ENCODE measurements at places on chromosomes 1 and 21.

DNA sequence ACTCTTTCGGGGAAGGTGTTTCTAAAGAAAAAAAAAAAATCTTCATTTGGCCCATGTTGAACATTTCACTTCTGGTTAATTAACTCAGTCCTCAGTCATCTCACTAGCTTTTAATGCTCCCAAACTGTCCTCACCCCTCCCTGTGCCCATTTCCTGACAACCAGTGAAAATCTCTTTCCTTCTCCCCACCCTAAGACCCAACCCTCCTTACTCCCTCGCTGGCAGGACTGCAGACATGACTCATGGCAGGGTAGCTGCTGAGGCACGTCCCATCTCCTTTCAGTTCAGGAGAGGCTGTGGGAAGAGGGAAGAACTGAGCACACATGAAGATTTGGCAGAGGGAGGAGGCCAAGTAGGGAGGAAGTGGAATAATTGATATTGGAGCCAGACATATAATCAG is 12.6 kb downstream of the PKP1 start:
- no peak for DNase-seq

DNA sequence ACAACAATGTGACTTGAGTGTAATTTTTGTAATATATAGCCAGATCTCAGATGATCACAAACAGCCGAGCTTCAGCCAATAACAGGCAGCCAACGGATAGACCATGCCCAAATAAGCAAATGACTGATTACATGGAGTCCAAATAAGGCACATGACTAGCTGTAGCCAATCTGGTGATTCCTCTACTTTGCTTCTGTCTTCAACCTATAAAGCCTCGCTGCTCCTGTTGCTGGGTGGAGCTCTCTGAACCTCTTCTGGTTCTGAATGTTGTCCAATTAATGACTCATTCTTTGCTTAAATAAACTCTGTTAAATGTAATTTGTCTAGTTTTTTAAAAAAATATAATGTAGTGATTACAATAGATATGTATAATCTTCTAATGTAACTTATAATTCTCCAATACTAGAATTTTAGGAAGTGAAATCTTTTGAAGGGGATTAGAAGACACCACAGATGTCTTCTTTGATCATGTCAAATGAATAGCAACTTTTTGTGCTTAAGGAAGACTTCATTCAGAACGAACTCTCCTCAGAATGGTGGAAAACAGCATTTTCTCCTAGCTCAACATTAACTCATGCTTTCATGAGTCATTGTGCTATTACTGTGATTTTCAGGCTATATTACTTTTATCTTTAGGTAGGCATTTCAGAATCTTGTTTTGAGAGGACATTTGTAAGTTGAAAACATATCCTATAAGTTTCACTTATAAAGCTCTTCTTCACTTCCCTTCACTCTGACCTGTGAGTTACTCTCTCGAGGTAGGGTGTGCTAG is 857.8 kb upstream of the B3GALT2 start:
- no peak for DNase-seq

GRCh38 chr1:227315629-227316346 is 2.5 kb downstream of the CDC42BPA start:
- no peak for DNase-seq

DNA sequence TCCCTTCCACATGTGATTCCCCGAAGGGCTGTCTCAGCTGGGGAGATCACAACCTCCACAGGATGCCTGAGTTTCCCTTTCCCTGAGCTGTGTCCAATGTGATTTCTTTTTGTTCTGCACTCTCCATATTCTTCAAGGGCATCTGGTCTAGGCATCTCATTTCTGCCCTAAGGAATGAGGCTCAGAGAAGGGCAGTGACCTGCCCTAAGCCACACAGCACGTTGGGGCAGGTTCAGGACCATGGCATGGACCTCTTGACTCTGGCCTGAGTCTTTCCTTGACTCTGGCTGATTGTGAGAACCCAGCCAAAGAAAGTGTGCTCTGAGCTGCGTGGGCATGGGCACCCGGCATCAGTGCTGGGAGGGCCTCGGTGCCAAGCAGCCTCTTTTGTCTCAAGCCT is 590.3 kb downstream of the PTPRU start:
- DNase-seq = no peak

- no peak for DNase-seq
These were observed 1.1 kb downstream of the SERTAD4 start for GRCh38 chr1:210233495-210234328.

GRCh38 chr21:43911015-43911934 is 46.3 kb downstream of the AGPAT3 start:
- DNase-seq = no peak

DNA sequence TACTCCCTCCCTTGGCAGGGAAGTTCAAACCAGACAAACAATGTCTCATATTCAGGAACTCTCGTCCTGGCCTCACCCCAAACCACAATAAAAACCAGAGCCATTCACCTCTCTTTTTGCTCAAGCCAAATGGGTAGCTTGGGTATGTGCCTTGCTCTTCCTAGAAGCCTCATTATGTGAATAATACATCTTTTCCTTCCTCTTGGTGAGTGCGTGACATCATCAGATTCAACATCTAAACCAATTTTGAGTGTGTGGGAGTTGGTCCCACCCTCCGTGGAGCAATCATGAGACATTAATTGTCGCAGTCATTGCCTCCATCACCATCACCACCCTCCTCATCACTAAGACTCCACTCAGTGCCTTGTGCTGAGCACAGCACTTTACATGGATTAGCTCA is 482.9 kb downstream of the PTPRU start:
- DNase-seq = no peak

DNA sequence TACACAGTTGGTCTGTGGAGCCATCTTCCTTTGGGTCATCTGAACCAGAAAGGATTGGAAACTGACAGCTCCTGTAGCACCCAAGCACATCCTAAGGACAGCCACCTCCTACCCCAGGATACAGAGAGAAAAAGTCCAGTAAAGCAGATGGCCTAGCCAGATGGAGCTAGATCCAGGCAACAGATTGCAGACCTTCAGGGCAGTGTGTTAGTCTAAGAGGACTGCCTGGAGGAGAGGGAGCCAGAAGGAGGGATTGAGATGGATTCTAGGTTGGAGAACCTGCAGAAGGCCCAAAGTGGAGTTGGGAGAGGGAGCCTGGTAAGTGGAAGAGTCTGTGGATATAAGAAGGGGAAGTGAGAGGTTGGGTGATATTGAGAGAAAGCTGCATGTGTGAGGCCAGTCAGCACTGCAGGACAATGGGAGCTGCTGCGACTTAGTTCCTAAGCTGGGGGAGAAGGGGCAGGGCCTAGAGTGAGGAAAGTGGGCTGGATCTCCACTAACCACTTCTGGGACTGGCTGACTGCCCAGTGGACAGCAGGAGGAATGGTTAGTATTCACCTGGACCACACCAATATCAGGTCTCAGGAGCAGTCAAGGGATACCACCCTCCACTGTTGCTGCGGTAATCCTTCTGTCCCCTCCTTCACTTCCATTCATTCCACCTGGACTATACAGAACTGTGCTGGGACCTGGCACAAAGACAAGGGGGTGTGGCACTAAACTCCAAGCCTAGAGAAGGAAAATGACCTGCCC is 13.4 kb downstream of the BCAN start:
- no peak for DNase-seq

DNA sequence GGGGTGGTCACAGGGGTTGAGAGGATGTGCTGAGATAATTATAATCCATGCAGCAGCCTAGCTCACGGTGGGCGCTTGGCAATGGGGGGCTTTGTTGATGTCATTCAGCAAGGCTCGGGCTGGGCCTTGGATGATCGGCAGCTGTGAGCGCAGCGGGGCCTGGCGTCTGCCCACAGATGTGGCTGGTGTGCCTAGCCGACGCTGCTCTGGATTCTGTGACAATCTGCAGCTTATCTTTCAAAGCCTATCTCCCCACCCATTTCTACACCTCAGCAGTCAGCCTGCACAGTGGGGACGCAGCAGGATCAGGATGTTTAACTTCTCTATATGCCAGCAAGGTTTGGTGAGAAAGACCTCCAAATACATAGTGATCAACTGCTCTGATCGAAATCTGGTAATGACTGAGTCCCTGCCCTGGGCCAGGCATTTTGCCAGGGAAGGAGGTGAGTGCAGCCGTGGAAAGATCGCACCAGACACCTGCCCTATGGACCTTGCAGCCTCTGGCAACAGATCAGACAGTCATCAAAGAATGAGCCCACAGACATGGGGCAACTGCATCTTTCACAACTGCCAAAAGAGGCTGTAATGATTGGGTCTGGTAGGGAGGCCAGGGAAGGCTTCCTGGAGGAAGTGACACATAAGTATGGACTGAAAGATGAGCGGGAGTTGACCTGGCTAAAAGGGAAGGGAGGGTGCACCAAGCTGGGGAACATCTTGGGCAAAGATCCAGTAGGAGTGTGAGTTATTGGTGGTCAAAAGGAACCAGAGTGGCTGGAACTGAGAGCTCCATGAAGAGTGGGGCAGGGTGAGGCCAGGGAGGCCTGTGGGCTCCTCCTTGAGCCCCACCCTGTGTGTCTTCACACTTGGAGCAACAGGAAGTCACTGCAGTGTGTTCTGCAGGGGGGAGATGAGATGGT is 35.3 kb downstream of the EPHB2 start:
- DNase-seq = no peak

- no peak for DNase-seq
These were observed 1.4 kb upstream of the TLCD4 start for GRCh38 chr1:95115708-95116137.

GRCh38 chr1:226674892-226675714 is 64.0 kb downstream of the ITPKB start:
- peak; percentile 91 for DNase-seq

GRCh38 chr1:93749894-93750301 is 68.3 kb upstream of the BCAR3 start:
- peak; percentile 67 for DNase-seq
